ENCODE measurements at places on chromosomes 12 and 14.

DNA sequence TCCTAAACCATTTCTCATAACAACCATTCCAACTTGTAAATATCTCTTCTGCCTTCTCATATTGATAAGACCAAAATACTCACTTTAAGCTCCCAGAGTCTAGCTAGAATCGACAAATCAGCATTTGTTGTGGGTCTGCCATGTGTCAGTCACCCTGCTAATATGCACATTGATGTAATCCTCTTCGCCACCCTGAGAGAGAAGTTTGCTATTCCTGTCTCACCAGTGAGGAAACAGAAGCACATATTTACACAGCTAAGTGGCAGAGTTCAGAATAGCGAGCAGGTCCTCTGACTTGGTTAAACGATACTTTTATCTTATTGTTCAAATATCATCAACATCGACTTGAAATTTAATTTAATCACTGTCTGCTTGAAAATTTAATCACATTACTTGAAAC lies 142.1 kb downstream of the ANO4 start:
- DNase-seq, result no peak

- no peak for DNase-seq
These were observed 84.7 kb upstream of the SOX5 start for GRCh38 chr12:24034160-24034559.

GRCh38 chr14:45156067-45156466 lies 20.3 kb downstream of the FANCM start:
- no peak for DNase-seq

- no peak for DNase-seq
These were observed 208.5 kb downstream of the C12orf50 start for GRCh38 chr12:87820524-87821202.

DNA sequence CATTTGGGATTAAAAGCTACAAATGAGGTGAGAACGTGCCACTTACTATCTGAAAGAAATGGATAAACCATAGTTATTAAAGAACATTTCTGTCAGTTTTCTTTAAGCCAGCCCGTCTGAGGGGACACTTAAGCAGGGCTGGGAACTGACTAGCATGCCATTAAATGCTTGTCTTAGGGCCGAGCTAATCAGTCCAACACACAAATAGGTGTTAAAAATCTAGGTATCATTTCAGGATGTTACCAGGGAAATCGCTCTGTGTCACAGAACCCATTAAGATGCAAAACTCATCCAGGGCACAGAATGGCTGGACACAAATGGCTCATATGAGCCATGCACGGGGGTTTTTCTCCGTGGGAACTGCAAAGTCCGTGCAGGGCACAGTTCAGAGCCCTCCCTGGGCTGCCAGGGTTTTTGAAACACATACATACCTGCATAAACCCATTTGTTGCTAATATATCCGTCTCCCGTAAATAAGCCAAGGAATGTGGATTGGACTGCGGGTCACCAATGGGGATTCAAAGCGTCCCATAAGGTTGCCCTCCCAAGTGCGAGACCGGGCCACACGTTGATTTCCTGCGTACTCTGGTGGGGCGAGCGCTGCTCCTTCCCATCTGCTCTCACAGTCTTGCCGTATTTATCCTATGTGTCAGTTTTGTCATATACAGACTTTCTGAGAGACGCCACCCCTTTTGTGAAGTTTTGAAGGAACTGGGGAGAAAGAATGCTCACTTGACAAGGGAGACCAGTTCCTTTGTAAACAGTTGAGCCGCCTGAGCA lies 5.4 kb upstream of the GSC start:
- no peak for DNase-seq

DNA sequence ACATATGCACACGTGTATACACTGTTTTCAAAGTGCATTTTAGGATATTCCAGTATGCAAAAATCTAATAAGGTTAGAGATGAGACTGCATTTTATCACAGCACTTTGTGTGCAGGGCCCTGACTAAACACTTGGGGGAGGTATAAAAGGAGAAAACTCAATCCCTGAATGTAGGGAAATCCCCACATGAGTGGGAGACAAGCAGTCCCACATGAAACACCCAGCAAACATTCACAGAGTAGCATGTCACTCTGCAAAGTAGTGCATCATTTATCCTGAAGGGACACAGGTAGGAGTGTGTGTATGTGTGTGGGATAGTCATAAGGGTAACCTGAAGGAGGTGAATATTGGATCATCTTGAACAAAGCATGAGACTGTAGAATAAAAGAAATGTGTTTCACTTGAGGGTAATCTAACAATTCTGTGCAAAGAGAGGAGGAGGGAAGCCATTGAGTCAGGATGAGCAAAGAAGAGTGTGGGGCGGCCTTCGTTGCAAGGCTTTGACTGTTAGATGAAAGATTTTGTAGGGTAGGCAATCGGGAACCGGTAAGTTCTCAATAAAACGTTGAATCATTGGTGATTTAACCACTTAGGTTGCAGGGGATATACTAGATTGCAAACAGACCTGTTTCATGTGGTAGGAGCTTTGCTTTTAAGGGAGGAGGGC lies 2.9 kb downstream of the PRPF40B start:
- no peak for DNase-seq

DNA sequence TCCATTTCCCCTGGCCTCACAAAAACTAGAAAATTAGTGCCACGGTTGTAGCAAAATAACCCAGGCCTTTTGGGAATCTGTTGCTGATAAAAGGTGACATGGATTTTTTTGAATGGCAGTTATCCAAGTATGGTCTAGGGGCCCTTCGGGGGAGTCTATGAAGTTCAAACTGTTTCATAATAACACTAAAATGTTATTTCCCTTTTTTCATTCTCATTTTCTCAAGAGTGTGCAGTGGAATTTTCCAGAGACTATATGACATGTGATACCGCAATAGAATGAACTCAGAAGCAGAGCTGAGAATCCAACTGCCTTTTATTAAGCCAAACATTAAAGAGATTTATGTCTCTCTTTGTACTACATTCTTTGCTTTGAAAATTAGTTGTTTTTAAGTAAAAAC lies 26.9 kb downstream of the GSTZ1 start:
- DNase-seq, result no peak

- DNase-seq, result no peak
These were observed 19.1 kb upstream of the ALX1 start for GRCh38 chr12:85260896-85261295.

GRCh38 chr12:29155079-29155478 lies 6.0 kb downstream of the FAR2 start:
- no peak for DNase-seq

DNA sequence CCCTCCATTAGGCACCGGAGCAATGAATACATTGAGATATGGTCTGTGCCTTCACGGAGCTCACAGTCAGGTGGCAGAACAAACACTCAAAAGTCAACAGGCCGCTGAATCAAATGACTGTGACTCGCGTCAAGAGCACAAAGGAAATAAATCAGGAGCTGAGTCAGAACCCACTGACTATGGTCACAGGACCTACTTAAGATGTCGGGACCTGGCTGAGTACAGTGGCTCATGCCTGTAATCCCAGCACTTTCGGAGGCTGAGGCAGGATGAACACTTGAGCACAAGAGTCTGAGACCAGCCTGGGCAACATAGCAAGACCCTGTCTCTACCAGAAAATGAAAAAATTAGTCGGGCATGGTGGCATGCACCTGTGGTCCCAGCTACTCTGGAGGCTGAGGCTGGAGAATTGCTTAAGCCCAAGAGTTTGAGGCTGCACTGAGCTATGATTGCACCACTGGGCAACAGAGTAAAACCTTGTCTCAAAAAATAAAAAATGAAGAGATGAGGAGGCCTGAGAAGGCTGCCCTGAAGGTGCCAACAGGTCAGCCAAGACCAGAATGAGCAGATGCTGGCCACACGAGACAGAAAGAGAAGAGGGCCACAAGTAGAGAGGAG lies 19.9 kb downstream of the TMEM233 start:
- DNase-seq, result no peak

DNA sequence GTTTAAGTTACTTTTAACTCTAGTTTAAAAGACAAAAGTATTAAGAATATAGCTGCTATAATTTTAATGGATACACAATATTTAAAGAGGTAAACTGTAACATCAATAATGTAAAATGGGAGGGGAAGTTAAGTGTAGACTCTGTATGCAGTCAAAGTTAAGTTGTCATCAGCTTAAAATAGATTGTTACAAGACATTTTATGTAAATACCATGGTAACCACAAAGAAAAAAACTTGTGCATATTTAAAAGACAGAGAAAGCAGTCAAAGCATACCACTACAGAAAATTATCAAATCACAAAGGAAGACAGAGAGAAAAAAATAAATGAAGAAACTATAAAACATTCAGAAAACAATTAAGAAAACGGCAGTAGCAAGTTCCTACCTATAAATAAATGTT lies 73.3 kb downstream of the CEP128 start:
- DNase-seq, result no peak

DNA sequence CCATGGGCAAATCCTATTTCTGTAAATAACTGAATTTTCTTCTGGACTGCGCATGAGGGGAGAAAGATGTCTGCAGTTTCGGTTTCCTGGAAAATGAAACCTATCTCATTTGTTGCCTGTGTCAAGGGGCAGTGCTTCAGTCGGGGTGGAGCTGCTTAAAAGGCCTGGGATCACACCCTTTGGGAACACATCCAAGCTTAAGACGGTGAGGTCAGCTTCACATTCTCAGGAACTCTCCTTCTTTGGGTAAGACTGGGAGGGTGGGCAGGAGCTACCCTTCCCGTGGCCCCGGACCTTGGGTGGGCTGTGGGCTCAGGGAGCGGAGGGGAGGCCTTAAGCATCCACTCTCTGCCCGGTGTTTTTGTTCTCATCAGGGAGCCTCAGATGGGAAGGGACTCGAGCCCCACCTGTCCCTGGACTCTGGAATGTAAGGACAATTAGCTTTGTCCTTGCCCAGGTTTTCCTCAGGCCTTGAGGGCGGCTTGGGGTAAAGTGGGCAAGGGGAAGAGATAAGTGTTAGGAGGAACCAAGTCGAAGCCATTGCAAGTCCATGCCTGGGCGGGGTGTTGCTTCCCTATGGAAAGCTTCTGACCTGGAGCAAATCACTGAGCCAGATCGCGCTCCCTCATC lies at the start of gene IFI27:
Gene IFI27, plus strand, starts transcription at position 185 of the 630 bp plus-strand sequence.
- DNase-seq, result no peak
